ENCODE measurements at places on chromosomes 11 and 22.

GRCh38 chr22:27857443-27857842 lies 55.9 kb upstream of the MN1 start:
- no peak for DNase-seq

DNA sequence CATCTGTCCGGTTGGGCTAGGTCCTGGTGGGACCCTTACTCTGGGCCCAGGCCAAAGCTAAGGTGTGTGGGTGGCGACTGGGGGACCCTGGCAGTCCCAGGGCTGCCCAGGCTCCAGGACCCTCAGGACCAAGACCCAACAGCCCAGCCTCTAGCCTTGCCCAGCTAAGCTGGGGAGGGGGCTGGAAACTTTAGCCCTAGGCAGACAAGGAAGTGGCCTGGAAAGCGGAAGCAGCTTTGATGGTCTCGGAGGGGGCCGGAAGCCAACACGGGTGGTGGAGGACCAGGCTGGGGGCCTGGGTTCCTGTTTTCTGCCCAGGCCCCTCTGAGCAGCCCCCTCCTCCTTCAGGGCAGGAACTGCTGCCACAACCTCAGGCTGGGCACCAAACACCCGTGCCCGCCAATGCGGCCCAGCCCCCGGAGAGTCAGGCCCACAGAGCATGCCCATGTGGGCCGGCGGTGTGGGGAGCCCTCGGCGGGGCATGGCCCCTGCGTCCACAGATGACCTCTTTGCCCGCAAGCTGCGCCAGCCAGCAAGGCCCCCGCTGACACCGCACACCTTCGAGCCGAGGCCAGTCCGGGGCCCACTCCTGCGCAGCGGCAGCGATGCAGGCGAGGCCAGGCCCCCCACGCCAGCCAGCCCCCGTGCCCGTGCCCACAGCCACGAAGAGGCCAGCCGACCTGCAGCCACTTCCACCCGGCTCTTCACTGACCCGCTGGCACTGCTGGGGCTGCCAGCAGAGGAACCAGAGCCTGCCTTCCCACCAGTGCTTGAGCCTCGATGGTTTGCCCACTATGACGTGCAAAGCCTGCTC lies 2.8 kb downstream of the SIPA1 start:
- DNase-seq = peak; percentile 39

DNA sequence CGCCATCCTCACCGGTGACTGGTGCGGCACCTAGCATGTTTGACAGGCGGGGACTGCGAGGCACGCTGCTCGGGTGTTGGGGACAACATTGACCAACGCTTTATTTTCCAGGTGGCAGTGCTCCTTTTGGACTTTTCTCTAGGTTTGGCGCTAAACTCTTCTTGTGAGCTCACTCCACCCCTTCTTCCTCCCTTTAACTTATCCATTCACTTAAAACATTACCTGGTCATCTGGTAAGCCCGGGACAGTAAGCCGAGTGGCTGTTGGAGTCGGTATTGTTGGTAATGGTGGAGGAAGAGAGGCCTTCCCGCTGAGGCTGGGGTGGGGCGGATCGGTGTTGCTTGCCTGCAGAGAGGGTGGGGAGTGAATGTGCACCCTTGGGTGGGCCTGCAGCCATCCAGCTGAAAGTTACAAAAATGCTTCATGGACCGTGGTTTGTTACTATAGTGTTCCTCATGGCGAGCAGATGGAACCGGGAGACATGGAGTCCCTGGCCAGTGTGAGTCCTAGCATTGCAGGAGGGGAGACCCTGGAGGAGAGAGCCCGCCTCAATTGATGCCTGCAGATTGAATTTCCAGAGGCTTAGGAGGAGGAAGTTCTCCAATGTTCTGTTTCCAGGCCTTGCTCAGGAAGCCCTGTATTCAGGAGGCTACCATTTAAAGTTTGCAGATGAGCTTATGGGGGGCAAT lies 1.1 kb downstream of the NEAT1 start:
- DNase-seq = peak; percentile 33

GRCh38 chr11:69801513-69802335 lies 17.5 kb downstream of the FGF3 start:
- DNase-seq = peak; percentile 33

DNA sequence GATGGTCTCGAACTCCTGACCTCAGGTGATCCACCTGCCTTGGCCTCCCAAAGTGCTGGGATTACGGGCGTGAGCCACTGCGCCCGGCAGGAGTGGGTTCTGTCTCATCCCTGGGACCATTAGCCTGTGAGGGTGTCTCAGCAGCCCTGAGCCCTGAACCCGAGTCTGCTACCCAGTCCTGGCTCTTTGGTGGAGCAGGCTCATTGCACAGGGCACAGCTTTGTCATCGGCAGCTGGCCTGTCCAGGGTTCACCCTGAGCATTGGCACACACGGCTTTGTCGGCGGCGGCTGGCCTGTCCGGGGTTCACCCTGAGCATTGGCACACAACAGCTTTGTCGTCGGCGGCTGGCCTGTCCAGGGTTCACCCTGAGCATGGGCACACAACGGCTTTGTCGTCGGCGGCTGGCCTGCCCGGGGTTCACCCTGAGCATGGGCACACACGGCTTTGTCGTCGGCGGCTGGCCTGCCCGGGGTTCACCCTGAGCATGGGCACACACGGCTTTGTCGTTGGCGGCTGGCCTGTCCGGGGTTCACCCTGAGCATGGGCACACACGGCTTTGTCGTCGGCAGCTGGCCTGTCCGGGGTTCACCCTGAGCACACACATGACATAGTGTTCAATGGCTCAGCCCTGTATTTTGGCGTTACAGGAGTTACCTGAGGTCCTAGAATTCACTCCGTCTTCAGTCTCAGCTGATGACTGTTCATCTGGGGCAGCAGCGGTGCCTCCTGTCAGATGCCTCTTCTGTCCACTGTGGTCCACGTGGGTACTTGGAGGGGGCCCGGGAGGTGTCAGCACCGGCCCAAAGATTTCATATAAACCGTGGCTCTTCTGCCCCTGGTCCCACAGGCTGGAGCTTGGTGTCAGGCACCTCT lies 1082.5 kb downstream of the BRD1 start:
- no peak for DNase-seq

DNA sequence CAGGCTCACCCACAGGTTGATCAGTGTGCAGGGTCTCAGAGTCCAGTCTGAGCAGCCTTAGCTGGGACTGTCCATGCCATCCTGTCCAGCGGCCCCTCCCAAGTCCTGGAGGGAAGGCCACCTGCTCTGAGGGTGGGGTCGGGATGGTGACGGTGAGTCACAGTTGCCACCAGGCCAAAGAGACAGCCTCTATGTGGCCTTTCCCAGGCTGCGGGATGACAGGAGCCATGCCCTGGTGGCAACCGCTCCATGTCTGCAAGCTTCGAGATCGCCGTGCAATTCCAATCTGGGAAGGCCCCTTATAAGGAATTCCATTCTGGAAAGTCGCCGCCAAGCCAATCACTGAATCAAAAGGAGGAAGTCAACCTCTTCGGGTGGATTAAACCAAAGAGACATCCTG lies 47.5 kb downstream of the RTL6 start:
- DNase-seq = no peak

- DNase-seq = no peak
Observed at GRCh38 chr11:34850334-34850733, 65.8 kb downstream of the APIP start.

- no peak for DNase-seq
Observed at GRCh38 chr22:39913321-39913720, 12.4 kb downstream of the GRAP2 start.

DNA sequence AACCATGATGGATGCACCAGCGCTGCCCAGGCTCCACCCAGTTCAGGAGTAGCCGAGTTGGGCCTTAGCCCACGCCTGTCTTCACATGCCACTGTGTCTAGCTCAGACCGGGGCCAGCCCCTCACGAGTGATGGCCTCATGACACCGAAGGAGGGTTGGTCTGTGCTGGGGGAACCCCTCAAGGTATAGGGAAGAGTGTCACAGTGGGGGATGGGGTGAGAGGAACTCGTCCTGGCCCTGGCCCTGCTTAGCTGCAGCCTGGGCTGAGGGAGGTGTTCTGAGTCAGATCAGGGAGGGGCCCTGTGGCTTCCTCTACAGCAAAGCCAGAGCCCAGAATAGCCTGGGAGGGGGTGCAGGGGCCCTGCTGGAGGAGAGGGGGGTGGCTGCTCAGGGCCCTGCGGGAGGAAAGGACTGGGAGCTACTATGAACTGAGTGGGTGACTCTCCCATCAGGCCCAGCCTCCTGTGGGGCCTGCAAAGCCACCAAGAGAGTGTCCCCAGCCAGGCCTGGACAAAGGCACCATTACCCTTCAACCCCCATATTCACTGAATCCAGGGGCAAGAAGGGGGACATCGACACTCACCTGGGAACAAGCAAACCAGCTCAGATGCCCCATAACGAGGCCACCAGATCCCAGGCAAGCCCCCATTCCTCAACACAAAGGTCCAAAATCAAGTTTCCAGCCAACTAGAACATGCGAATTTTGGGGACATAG lies 41.2 kb downstream of the IGLL5 start:
- DNase-seq = peak; percentile 7

DNA sequence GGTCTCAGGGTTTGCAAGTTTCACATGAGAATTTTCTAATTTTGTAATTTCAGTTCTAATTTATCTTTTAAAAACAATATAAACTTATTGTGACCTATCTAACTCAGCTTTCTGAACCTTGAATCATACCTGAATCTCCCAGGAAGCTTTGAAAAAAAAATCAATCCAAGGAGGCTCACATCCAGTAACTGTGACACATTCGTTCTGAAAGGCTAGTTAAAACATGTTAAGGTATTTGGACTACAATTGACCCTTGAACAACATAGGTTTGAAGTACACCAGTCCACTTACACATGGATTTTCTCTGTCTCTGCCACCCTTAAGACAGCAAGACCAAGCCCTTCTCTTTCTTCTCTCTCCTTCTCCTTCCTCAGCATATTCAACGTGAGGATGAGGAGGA lies 40.0 kb downstream of the DDI1 start:
- no peak for DNase-seq

GRCh38 chr11:117230286-117230961 lies 1.4 kb downstream of the PCSK7 start:
- peak; percentile 41 for DNase-seq

- no peak for DNase-seq
Observed at GRCh38 chr11:11640996-11641395, 19.2 kb upstream of the GALNT18 start.

GRCh38 chr11:19931141-19931770 lies 218.6 kb downstream of the NAV2 start:
- no peak for DNase-seq

DNA sequence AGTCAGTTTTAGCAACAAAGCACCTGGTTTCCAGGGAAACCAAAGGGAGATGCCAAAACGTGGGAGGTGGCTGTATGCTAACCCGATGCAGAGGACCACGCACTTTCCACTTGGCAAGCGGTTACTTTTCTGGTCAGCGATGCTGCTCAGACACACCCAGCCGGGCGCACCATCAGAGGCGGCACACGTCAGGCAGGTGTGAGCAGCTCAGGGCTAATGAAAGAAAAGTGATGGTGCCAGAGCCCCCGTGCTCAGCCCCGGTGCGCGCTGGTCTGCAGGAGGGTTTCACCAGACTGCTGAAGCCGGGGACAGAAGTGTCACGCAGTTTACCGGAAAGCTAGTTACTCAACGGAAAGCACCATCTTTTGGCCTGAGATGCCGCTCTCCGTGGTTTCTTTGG lies 5.7 kb downstream of the LTO1 start:
- no peak for DNase-seq

DNA sequence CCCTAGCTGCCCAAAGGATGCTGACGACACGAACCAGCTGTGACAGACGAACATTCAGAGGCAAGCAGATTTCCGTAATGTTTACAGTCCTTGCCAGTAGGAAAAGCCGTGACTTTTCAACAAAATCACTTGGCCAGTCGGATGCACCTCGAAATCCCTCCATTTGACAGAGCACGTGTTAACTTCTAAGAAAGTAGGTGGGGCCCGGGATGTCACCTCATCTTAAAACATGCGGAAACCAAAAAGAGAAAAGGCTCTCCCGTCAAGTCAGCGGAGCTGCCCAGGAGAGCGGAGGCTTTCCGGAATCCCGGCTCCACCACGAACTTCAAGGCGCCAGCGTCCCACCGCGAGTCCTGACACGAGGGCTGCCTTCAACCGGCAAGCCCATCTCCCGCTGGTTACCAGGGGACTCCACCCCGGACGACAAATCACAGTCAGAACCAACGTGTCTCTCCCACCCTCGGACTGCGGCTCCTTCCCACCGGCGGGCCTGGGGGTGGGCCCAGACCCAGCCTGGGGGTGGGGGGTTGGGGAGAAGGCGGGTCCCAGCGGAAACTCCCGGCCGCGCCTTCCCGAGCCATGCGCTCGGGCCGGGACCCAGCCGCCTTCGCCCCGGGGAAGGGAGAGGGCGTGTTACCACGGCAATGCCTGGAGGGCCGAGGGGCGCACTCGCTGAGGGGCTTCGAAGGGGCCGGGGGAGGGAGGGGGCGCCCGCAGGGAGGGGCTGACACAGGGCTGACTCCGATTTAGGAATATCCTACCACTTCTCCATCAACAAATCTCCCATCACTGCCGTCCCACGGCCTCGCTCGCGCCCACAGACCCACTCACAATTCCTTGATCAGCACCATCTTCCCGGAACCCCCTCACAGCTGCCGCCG lies 475 bp downstream of the PITPNB start:
- DNase-seq = peak; percentile 62

GRCh38 chr11:75905434-75905833 lies 90.4 kb downstream of the UVRAG start:
- no peak for DNase-seq

DNA sequence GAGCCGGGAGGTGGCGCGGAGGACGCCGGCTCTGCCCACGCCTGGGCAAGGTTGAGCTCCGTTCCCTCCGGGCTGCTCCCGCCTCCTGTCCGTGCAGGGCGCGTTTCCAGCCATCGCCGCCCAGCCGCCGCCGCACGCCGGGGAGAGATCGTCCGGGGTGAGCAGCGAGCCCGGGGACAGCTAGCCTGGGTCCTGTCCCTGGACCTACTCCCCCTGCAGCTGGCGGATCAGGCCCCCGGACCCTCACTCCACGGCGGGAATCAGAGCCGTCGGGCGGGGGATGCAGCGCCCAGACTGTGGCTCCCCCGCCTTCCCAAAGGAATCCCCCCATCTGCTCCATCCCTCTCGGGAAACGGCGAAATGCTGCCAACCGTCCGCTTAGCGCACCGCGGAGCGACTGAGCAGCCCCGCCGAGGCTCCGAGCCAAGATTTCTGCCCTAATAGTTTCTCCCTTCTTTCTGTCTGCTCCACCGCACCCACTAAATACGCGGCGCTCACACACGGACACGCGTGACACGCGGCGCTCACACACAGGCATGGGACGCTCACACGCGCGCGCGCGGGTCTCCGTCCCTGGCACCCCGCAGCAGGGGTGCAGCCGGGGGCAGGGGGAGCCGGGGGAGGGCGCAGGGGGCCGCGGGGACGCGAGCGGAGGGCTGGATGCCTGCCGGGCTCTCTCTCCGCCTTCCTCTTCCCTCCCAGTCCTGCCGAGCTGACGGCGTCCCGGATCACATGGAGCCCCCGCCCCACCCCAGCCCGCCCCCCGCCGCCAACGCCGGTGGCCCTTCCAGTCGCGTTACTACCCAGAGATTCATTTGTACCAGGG lies at the start of gene KCNJ5:
KCNJ5 (plus strand) TSS at position 814 of the 826 bp plus-strand sequence. CDS start 19,918 bp downstream, outside the sequence.
- DNase-seq = no peak

DNA sequence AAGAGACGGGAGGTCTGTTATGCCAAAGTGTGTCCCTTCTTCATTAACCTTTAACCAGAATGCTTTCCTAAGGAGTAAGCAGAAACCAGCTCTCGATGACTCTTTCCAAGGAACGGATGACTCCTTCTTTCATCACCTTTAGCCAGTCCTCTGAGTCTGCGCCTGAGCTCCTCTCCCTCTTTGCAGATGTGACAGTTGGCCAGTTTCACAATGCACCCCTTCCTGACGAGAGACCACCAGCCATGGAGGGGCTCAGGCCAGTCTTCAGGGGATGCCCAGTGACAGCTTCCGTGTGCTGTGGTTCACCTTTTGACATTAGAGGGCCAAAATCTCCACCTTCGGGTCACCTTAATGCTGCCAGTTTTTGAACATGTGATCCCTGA lies 826.1 kb downstream of the TBC1D22A start:
- DNase-seq = no peak

GRCh38 chr11:25734591-25735211 lies 597.2 kb upstream of the ANO3 start:
- no peak for DNase-seq
